ENCODE measurements at places on chromosomes 6 and 20.

- no peak for DNase-seq
Measured at GRCh38 chr6:127023001-127023778, 95.3 kb upstream of the RSPO3 start.

GRCh38 chr20:46563860-46564221 lies 13.4 kb upstream of the OCSTAMP start:
- no peak for DNase-seq

- peak; percentile 37 for DNase-seq
Measured at GRCh38 chr6:108589244-108589791, 28.6 kb downstream of the FOXO3 start.

DNA sequence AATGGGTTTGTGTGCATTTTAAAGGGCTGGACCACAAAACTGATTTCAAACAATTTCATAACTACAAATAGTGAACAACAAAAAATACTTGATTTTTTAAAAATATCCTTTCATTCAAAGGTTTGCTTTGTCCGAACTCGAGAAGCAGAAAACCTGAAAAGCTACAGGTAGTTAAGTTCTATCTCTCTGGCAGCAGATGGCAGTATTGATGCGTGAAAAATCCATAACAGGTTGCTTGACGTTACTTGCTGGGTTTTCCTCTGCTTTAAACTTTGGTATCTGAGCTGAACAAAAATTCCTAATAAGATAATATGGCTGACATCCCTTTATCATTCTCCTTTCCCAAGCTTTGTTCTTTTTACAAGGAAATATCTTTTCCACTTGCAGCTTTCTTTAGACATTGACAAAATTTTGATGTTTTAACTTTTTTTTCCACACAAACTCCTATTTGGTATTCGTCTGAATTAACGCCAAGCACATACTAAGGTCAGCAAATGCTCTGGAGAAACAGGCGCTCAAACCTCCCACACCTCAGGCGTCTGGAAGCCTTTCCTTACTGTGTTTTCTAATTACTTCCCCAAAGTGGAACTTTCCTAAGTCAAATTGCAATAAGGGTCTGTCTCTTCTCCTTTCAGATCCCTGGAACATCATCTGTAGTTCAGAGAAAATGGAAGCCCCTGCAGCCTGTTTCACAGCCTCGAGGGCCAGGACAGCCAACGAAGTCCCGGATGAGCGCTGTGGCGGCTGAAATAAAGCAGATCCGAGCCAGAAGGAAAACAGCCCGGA lies 50.3 kb upstream of the GFRAL start:
- DNase-seq = peak; percentile 63

- no peak for DNase-seq
Measured at GRCh38 chr6:105645958-105646357, 243.1 kb upstream of the PREP start.

- no peak for DNase-seq
Measured at GRCh38 chr6:15911753-15912504, 217.0 kb upstream of the MYLIP start.

DNA sequence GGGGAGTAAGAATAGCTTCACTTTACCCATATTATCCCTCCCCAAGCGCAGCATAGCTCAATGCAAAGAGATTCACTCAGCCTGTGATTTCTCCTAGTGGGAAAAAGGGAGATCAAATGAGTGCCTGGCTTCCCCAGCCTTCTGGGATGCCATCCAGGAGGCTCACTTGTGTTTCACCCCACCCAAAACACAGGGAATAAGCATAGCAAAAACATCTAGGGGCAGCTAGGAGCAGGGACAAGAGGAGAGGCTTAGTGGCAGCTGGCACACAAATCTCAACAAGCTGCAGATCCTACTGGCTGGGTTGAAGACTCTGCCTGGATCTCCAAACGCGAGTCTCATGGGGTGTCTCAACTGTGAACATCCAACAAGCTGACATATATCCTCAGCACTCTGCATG lies 715.8 kb downstream of the RNF144B start:
- DNase-seq = no peak

- DNase-seq = no peak
Measured at GRCh38 chr6:13769034-13769654, 45.2 kb downstream of the MCUR1 start.
